ENCODE measurements at places on chromosomes 7 and 10. TPM values are rescaled to one million over a fixed set of nuclear protein-coding genes. Genes with fewer than 3 reads are reported as not detected.

The VIPR2 gene
- not detected for total RNA-seq

The STRA8 gene
- not detected for total RNA-seq

The GPRIN2 gene
- total RNA-seq = not detected

The GPR26 gene
- total RNA-seq = not detected

The ENTPD1 gene
- total RNA-seq = 0.32 TPM

The PLPP4 gene
- 6.7 TPM for total RNA-seq

The PRLHR gene
- not detected for total RNA-seq

The SRRM3 gene
- not detected for total RNA-seq

The GTPBP10 gene
- total RNA-seq = 15.7 TPM

The CRHR2 gene
- not detected for total RNA-seq

The HOXA7 gene
- 7.5 TPM for total RNA-seq

The FOXI2 gene
- not detected for total RNA-seq

The AKR1C4 gene
- total RNA-seq = not detected

The PPP1R17 gene
- 7.9 TPM for total RNA-seq

The AMPH gene
- total RNA-seq = not detected

The ADCYAP1R1 gene
- 0.25 TPM for total RNA-seq

The NEUROD6 gene
- not detected for total RNA-seq

The TMEM196 gene
- not detected for total RNA-seq

The IFIT3 gene
- total RNA-seq = 1.0 TPM

The PCLO gene
- not detected for total RNA-seq

The PSD gene
- 0.61 TPM for total RNA-seq

The SPDYE9 gene
- not detected for total RNA-seq

The NKX2-3 gene
- not detected for total RNA-seq

All from Karpas-422 (cell line).